ENCODE measurements at places on chromosomes 16 and 17.

DNA sequence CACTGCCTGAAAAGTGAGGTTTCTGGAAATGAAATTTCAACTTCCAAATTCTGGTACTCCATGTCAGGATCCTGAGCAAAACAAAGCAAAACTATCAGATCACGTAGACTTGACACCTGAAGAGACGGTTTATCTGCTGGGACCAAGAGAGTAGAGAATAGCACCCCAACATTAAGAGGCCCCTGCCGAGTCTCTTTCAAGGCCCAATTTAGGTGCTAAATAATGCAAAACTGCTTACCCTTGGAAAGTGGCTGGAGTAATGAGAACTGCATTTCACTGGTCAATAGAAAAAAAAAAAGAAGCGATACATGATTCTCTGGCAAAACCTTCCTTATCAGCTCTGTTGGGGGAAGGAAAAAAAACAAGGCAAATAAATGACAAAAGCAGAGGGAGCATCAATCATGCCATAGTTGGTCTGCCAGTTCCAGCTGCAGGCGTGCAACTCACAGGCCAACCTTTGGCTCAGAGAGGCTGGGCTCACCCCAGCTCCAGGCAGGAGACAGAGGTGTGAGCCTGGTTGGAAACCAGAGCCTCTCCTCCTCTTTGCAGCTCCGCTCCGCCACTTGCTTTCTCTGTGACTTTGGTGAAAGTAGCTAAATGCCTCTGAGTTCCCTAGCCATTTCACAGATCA lies 595.2 kb downstream of the TOX3 start:
- no peak for DNase-seq

DNA sequence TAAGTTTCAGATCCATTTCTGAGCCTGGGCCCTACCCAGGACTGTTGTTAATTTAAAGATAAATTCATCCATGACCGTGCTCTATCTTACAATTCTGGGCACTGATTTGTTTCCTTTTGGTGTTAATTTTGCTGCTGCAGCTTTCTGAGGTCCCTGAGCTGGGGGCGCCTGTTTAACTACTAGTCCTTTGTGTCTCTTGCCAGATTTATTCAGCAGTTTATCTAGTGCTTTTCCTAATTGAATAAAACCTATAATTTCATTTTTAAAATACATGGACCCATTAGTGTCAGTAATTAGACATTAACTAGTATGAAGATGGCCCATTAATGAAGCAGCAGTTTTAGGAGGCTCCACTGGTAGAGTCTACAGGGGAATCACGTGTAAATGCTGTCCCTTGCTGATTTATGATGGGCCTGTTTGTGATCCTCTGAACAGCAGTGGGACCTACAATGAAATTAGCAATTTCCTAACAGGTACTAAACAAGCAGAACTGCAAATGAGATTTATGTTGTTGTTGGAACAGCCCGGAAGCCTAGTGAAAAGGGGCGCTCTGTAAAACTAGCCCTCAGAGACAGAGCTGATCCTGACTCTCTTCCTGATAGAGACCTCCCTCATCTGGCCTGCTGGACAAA lies 54.7 kb downstream of the HS3ST2 start:
- no peak for DNase-seq

GRCh38 chr16:674968-675883 lies at the start of gene RHBDL1:
TSS of gene RHBDL1 (plus strand) at chr16:675671. CDS start at chr16:675791, 120 bp downstream.
- no peak for DNase-seq

DNA sequence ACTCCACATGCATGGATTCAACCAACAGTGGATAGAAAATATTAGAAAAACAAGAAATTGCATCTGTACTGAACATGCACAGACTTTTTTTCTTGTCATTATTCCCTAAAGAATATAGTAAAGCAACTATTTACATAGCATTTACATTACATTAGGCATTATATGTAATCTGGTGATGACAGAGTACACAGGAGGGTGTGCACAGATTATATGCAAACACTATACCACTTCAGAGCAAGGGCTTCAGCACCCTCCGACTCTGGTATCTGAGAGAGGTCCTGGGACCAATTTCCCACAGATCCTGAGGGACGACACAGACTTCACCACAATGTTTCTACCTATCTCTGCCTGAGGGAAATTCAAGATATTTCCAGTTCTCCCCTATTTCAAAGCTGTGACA lies 25.3 kb upstream of the KCTD5 start:
- DNase-seq = no peak

DNA sequence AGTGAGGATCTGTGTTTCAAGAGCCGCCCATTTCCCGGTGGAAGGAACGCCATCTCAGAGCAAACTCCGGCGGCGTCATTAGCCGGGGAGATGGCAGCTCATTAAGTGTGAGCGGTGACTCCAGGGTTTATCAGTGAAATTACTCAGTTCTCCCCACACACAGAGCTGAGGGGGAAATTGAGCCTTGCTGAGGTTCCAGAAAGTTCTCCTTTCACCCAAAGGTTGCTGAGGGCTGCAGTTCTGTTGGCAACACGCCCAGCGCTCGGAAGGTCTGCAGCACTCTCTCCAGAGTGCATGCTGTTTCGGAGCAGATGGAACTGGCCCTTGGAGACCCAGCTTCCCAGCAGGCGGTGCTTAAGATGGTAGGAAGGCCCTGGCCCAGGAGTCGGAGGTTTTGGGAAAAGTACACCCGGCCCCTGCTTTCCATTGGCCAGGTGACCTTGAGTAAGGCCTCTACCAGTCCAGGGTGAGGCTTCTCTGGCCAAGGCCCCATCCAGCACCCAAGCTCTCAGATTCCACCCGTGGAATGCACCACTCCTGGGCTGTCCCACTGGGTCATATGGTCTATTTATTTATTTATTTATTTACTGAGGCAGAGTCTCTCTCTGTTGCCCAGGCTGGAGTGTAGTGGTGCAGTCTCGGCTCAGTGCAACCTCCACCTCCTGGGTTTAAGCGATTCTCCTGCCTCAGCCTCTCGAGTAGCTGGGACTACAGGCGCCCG lies 167.7 kb upstream of the CIBAR2 start:
- no peak for DNase-seq

DNA sequence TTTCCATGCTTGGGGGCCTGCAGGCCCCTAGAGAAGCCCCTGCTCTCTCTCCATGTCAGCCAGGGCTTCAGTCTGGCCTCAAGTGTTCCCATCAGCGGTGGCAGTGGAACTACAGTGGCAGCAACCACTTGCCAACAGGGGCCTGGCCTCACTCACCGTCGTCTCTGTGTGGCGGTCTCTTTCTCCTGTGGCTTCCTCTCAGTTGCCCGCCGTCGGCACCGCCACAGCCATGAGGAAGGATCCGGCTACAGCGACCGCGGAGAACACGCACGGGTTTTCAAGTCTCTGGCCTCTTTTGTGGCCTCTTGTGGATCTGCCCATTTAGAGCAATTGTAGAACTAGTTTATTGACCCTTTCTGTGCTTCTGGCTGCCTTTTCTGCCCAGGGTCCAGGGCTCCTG lies 8.5 kb downstream of the ARMC7 start:
- no peak for DNase-seq

GRCh38 chr16:23528644-23529310 lies 18.5 kb upstream of the GGA2 start:
- no peak for DNase-seq

DNA sequence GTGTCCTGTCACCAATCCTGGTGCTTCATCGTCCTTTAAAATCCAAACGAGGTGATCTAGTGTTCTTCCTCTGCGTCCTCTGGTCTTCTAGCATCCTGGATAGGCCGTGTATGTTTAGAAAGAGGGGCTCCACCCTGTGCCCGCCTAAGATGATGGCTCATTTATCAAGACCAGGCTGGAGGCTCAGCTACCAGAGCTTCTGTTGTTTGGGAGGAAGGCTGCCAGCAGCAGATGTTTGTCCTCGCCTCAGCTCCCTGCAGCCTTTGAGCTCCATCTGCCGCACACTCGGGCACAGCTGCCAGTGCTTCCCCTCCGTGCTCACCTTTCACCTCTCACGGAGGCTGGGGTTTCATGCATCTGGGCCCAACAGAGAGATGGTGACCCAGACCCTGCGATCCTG lies 954.7 kb upstream of the RBFOX1 start:
- DNase-seq = no peak

DNA sequence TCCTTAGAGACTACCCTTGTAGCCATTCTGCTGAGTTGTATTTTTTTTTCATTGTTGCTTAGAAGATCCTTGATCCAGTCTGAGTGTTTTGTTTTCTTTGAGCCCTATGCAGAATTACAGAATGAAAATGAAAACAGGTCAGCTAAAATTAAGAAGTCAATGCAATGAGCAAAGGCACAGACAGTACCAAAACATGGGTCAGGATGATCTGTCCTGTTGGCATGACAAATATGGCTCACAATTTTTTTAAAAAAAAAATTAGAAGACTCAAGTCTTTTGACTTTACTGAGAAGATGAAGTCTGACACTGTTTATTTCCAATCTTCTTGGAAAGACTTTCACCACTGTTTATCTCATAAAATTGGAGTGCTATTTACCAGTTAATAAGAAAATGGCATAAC lies 32.4 kb downstream of the KCNJ16 start:
- DNase-seq = no peak

- DNase-seq = peak; percentile 84
Measured at GRCh38 chr16:67428146-67428731, 2.7 kb upstream of the HSD11B2 start.

DNA sequence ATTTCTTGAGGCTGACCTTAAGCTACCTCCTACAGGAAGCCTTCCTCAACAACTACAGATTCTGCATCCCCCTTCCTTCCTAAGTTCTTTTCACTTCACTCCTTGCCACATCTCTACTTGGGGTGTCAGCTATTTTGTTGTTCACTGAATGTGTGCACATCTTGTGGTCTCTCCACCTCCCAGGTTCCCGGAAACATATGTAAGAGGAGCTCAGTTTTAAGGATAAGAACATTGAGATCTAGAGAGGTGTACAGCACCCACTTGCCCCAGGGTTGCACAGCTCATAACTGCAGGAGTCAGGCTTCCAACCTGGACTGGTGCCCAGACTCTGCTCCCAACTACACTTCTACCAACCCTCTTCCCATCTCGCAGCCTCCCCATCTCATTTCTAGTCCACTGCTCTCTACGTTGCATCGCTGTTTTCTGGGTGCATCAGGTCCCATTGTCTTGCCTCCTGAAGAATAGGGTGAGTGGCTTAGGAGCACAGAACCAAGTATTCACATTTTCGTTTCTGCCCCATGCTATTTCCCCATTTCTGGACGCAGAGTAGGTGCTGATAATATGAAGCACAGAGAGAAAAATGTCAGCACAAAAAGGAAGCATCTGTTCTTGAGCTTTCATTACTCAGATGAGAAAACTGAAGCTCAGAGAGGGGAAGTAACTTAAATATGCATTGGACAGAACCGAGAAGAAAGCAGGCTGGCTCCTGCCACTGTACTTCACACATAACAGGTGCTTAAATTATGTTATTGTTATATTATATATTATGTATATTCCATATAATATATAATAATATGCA lies 292.0 kb upstream of the CCL2 start:
- no peak for DNase-seq

GRCh38 chr17:8081876-8082275 lies 5.6 kb downstream of the ALOX12B start:
- no peak for DNase-seq

DNA sequence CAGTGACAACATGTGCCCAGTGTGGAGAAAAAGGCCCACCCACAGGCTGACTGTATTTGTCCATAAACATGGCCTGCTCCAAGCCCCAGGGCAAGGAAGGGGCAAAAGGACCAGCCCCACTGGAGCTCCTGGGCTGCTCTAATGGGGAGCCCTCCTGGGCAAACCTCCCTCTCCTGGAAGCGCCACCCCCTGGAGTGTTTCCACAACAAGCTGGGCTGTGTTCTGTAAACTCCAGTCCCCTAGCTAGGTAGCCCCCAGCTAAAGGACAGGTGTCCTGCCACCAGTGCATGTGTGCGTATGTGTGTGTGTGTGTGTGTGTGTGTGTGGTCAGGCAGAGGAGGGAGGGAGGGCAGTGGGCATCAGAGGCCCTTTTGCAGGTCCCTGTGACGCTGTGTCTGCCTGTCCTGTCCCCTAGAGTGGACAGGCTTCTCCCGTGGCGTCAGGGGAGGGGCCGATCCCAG lies 11.3 kb upstream of the STAC2 start:
- no peak for DNase-seq

- DNase-seq = no peak
Measured at GRCh38 chr16:76052725-76053124, 224.5 kb upstream of the CNTNAP4 start.

- DNase-seq = no peak
Measured at GRCh38 chr17:50902372-50903353, 36.5 kb upstream of the TOB1 start.

DNA sequence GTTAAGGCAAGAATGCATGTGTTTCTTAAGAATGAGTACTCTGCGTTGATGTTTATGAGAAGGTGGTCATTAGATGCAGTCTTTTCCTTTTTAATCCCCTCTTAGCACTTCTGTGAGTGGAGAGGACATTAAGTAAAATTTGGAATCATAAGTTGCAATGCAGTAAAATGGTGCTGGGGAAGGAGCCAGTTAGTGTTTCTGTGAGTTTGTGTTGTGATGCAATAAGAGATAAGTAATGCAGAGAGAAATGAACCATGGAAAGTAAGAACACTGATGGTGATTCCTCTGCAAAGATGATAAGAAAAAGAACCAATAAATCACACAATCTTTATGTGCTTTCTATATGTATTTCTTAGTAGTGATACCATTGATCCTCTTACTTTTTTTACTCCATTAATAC lies 20.0 kb downstream of the ABHD15 start:
- no peak for DNase-seq

GRCh38 chr17:55702150-55702549 lies 20.5 kb downstream of the TMEM100 start:
- DNase-seq = no peak

DNA sequence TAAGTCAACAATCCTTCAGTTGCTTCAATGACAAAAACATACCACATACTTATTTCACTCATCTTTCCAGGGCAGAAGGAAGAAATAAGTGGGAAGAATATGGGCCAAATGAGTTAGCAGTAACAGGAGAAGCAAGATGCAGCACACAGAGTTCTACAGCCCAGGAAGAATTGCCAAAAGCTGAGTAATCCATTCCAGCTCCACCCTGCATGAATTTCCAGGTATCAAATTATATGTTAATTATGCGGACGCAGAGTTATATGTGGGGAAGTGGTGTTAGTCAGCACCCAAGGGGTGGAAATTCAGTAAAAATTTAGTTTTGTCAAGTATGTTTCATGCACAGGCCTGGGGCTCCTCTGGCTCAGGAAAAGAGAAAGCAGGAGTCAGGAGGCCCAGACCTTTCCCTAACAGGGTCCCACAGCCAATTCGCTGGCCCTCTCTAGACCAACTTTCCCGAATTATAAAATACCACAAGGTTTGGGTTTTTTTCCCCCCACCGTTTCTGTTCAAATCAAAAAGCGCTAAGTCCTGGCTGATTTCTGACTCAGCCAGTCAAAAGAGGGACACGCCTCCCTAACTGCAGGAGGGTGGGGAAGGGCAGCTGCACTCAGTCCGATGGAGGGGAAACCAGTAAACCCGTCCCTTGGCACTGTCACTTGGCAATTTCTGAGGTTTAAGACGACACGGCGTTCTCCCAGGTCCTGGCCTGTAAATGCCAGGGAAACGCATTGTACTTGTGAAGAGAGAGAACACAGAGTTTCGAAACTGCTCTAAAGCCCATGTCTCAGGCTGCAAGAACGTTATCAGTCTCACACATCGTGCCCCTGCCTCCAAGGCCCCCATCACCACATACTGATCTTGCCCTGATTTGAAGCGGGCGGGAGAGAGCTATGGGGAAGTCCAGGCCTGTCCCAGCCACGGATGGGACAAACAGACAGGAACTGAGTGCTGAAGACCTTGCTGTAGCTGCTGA lies 58.1 kb downstream of the ZFHX3 start:
- no peak for DNase-seq
